ENCODE measurements at places on chromosomes 6 and 20.

- DNase-seq: no peak
These were observed 218.8 kb downstream of the ESR1 start for GRCh38 chr6:152026291-152026690.

GRCh38 chr20:18440403-18440802, 26.4 kb downstream of the DZANK1 start:
- DNase-seq: no peak

DNA sequence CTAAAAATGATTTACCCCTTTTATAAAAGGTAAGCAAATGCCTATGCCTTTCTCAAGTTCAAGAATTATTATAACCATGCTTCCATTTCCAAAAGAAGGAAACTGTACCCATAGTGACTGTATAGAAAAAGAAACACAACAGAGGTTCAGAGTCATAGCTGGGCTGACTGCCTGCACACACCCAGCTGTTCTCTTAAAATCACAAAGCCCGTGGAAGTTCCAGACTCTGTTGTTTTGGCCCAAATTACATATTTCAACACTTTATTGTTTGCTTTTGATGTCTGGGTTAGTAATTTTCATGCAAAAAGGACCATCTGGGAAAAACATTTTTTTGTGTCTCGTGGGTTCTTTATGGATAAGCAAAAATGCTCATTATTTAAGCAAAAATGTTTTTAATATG, 99.2 kb downstream of the LCA5 start:
- DNase-seq: no peak

DNA sequence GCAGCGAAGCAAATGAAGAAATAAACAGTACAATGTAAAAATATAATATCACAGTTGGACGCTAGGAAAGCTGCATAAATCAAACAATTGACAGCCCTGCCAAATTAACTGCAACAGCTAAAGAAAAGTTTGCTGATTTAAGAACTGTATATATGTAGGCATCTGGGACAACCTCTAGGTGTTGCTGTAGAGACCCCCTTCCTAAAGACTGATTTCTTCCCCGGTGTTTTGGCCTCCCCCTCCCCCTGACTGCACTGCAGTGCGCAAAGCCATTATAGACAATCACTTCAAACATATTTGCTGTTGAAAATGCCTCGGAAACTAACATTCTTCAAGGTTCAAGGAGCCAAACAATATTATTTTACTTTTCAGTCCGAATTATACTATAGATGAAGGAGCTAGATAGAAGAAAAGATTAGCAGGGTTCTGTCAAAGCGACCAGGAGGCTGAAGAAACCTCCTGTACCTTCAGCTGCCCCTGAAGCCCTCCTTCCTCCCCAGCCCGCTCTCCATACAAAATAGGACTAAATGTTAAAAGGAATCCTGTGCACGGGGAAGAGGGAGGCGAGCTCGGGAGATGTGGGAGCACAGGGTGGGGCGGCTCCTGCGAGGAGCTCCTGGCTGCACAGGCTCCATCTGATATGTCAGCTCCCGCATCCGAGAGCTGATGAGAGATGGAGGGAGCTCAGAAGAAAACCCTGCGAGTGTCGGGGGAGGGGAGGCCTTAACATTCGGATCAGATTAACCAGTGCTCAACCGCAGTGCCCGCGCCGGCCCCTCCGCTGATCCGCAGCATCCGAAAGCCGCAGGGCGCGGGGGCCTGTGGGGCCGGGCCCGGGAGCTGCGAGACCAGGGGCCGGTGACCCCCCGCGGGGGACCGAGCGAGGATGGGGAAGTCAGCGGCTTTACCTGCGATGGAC, 822 bp downstream of the ELOVL4 start:
- peak; percentile 55 for DNase-seq

- DNase-seq: no peak
These were observed at the start of gene CCN5 for GRCh38 chr20:44714701-44715498. Gene CCN5, plus strand, starts transcription at chr20:44715369. Its CDS starts 22 bp downstream, at chr20:44715391.

GRCh38 chr6:141513830-141514229, 618.9 kb upstream of the GJE1 start:
- DNase-seq: no peak

DNA sequence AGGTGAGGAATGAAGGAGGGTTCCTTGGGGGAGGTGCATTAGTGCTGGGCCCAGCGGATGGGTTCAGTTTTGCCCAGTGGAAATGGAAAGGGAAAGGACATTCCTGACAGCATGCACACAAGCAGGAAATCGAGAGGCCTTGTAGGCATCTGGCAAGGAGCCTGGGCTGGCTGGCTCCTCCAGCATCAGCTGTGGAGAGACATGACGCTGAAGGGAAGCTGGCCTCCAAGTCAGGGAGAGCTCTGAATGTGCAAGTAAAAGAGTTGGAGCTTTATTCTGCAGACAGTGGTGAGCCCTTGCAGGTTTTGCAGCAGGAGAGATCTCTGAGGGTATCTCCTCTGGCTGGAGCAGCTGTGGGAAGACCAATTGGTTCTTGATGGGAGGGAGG, 154.3 kb downstream of the MRPL14 start:
- no peak for DNase-seq

DNA sequence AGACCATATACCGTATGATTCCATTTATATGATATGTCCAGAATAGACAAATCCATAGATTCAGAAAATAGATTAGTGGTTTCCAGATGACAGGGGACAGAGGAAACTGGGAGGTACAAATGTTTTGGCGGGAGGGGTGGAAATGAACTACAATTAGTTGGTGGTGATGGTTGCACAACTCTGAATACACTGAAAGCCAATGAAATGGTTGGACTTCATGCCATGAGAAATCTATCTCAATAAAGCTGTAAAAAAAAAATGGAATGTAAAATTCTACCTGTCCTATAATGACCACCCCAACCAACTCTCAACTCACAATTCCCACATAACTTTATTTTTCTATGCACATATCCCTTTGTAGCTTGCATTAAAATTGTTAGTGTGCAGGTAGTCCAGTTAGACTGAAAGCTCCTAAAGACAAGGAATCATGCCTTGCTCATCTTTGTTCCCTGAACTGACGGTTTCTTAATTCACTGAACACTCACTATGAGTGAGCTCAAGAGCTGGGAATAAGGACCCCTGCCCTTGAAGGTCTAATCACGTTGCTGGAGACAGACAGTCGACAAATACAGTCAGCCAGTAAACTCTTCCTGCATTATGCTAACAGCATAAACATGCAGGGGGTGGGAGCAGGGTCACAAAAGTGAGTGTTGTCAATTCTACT, 1.4 kb downstream of the DCDC2 start:
- DNase-seq: no peak

GRCh38 chr20:51216850-51217249, 193.9 kb upstream of the KCNG1 start:
- DNase-seq: no peak

DNA sequence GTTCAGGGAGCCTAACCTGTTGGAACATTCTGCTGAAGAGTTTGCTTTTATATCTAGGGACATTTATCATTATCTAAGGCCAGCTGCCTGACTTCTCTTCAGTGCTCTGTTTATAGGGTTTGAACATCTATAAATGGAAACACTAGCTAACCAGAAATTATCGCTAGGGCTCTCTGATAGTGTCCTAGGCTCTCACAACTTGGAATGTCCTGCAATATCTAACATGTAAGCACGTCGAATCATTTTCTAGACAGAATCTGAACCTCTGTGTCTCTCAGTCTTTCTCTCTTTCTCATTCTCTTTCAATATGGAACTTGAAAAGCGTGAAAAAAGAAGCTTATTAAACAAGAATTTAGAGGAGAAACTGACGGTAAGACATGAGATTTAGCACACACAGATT, 92.5 kb upstream of the MLIP start:
- no peak for DNase-seq

All from activated CD4-positive, alpha-beta T cell treated with anti-CD3 and anti-CD28 coated beads for 36 hours (primary cell).